ENCODE measurements at places on chromosomes 6 and 20.

DNA sequence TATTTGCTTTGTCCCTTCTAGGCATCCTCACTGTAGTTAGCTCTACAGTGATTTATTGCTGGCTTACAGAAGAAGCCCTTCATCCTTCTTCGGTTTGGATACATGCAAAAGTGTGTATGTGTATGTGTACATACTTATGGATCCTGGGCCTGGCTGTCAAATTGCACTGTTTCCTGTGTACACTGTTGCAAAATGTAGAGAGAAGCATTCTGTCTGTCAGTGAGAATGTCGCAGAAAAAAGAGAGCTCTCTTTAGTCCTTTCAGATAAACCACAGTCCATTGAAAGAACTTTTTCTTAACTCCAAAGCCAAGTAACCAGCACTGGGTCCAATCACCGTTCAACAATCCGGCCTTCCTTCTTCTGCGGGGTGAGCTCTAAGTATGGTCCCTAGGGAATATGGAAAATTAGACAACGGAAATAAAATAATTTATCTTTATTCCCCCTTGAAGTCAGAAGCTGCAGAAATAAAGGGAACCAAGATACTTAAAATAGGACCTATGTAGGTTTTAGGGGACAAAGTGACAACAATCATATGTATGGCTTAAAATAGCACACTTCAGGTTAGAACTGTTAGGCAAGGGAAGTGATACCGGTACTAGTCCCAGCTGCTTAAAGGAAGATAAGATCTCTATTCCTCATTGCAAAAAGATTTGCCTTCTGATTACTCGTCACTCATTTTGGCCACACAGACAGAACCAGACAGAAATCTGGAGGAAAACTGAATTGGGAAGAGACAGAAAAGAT is 107.0 kb downstream of the CD83 start:
- DNase-seq, result no peak

GRCh38 chr20:52104546-52105441 is 86.8 kb downstream of the ZFP64 start:
- no peak for DNase-seq

DNA sequence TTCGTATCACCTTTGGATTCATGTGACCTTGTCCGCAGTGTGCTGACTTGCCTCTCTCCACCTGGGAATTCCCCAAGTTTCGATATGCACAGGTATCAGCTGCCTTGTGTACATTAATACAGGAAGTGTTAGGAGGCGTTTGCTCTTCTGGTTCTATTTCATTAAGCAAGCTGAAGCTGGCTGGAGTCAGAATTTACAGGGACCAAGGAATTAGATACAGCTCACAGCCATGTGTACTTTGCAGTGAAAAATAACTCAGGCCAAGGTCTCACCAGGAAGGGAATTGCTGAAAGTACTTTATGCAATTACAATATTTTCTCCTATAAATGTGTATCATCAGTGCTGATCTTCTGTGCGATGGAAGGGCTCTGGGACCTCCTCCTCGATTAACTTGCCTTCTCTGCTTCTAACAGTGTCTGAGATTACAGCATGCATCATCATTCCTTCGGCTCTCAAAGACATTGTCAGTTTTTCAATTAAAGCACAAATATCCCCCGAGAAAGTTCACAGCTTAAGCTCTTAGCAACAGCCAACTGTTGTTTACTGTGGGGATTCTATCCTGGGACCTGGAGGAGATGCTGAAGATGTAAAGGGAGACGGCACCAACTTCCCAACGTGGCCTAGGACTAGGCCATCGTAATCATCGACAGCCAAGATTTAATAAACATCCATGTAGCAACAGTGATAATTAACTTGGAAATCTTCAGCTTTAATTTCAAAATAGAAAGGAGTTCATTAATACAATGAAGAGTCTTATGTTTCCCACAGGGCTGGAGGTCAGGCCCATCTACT is 13.8 kb upstream of the TIAM2 start:
- DNase-seq, result no peak

DNA sequence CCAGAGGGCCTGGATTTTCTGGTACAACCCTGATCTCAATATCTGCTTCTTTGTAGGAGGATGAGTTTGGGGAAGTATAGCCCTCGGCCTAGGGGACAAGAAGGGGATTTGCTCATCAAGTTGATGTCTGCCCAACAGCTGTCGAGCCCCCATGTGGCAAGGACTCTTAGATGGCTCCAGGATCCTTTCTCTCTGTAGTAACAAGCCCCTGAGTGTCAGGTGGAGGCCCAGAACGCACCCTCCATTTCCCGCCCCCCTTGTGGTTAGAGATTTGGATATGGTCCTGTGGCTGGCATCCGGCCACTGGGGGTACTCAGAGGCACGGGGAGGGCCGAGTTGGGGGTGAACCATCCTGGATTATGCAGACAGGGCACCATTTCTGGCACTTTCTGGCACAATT is 50.1 kb downstream of the CTCFL start:
- no peak for DNase-seq

DNA sequence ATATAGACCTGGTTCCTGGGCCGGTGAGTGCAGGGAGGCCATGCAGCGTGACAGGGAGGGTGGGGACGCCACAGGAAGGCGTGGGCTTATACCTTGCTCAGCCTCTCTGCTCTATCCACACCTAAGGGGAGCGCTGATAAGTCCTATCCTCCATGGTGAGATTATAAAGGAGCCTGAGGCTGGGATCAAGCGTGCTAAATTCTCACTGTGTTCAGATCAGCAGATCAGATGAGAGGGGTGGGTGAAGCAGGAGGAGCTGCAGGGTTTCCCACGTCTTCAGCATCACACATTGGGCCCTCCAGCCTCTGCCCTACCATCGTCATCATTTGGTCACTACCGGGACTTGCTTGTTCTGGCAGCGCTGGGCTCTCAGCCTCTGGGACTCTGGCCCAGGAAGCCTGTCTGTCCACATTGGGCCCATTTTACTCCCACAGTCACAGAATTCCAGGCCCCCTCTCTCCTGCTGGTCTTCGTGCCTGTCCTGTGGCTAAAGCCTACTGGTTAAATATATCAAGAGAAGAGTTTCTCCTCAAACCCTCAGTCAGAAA is 29.1 kb upstream of the PDE10A start:
- DNase-seq, result no peak

- no peak for DNase-seq
These were observed 42.7 kb upstream of the GCNT2 start for GRCh38 chr6:10478187-10479040.

DNA sequence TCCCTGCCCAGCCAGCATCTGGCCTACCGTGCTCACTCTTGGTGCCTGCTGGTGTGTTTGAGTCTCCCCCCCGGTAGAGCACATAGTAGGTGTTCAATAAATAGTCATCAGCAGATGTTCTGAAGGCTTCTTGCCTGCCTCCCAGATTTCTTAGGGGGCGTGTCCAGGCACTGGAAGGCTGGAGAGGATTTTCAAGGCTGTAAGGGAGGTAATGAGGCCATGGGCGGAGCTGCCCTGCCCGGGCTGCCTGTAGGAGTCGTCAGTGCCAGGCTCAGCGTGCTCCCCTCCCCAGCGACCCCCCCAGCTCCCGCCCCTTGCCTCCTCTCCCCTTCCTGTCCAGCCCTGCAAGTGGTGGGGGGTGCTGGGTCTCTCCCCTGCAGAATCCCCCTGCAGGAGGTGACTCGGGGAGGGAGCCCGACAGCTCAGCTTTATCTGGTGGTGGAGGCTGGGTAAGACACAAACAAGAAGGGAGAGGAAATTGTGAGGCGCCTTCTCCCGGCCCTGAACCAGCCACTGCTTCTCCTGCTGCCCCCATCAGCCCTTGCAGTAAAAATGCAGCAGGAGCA is 55.9 kb downstream of the BCAS4 start:
- no peak for DNase-seq

- DNase-seq, result no peak
These were observed 43.1 kb downstream of the UST start for GRCh38 chr6:148789948-148790347.

DNA sequence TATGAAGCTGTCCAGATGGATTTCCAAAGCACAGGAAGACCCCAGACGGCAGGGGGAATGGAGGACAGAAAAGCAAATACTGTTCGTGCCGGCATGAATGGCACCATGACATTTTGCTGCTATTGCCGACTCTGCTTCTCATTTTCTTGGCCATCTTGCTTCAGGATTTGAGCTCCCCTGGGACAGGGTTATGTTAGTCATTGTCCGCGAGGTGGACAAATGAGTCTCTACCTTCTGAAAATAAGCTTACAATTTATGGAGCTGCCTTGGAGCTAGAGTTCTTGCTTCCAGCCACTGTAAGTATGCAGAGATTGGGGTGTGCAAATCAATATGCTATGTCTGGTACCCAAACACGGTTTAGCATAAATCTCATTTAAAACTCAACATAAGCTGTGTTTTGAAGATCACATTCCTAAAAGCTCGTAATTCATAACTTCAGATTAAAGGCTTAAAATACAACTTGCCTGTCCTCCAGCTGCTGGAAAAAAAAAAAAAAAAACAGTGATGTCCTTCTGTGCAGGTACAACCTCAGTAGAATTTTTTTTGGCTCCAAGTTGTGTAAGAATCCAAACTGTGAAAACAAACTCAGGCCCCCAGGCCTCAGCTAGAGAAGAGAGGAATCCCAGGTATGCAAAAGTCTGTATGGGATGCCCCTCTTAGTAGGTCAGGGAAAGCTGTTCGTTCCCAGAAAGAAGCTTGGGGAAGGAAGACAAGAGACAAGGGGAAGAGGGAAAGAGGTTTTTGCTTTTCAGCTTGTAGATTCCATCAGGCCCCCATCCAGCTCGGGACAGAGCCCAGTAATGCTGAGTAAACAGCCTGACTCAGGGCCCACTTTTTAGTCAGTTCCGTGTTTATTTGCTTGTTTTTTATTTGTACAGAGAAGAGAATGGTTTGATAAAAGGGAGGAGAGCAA is 184.2 kb upstream of the FOXA2 start:
- DNase-seq, result no peak

DNA sequence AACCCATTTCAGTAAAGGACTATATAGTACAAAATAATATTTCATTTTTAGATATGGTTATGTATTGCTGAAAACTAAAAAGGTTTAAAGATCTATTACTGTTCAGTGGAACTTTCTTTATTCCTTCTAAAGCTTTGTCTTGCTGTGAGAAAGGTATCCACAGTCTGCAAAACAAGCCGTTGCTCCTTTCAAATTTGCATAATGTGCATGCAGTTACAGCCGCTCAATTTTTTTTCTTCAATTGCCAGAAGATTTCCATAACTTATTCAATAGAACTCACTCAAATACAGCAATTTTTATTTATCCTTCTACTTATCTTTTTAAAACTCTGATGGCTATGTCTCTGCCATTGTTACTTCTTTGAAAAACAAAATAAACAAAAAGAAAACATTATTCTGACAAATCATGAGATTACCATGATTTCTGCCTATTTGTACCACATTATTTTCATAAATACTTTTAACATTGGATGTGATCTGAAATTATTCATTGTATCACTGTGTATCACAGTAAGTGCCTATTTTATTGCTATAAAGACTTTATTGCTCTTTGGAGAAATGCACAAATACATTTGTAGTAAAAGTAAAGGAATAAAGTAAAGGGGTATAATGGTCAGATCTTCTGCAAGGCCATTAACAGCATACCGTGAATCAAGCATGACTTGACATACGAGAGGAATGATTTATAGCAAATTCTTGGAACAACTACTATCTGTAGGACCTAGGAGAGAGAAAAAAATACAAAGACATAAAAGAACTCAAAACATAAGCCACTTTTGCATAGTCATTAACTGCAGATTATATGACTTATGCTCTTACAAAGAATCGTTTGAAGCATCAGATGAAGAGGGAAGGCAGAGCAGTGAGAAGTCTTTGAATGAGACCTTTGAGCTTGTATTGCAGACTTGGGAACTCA is 29.6 kb upstream of the HBS1L start:
- no peak for DNase-seq

DNA sequence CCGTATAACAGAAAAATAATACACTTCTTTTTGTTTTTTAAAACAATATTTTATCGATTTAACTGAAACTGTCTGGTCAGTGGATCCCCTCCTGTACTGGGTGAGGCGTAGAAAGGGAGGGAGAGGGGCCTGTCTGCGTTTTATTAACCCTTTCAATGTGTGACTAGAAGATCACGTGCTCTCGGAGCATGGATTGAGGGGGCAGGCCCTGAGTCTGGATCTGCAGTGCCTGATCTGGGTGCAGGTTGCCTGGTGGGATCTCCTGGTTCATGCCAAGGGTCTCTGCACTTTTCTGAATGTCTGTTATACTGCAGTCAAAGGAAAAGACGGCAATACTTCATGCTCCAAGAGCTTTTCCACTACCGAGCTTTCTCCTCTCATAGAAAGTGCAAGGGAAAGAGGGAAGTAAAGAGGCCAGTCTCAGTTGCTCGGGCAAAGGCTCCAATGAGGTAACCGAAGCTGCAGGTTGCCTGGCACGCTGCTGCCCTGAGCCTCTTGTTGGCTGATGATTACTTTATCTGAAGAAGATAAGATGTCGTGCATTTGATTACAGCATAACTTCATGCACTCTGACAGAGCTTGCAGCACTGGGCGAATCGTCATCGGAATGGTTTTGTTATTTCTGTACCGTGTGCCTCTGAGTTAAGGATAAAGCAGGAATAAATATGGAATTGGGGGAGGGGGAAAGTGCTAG is 167.5 kb upstream of the PMEPA1 start:
- DNase-seq, result no peak

GRCh38 chr20:24819331-24819965 is 129.6 kb upstream of the CST7 start:
- DNase-seq, result no peak

- DNase-seq, result peak; percentile 21
These were observed 86.7 kb upstream of the BACH2 start for GRCh38 chr6:90383196-90383822.

GRCh38 chr20:48826069-48826468 is 1.7 kb downstream of the PREX1 start:
- no peak for DNase-seq

- no peak for DNase-seq
These were observed 133.0 kb downstream of the FARS2 start for GRCh38 chr6:5394280-5394679.

DNA sequence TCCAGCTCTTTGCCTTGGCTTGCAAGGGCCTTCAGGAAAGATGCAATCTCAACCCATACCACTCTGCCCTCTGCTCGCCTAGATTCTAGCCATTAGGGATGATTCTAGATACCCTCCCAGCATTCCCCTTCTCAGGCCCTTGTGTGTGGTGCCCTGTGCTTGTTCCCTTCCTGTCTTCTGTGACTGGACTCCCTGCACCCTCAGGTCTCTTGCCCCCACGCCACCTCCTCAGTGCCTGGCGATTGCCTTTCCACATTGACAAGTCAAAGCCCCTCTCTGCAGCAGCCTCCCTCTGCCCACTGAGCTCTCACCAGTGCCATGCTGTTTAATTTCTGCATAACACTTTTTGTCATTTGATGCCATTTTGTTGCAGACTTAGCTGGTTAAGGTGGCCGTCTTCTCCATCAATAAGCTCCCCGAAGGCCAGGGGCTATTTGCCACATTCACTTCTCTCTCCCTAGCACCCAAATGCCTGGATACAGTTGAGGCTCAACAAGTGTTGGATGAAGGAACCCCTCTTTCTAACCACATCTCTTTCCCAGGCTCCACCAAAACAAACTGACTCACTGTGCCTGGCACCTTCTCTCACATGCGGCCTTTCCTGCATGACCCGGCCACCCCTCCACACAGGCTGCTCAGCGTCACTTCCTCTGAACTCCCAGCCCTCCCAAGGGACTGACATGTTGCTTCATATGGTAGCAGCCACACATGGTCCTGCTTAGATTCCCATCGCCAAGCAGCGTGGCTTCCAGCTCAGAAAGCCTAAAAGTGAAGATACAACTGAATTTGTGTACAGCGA is 4.6 kb upstream of the TXNDC5 start:
- DNase-seq, result peak; percentile 52

- DNase-seq, result no peak
These were observed 64.8 kb upstream of the NRSN1 start for GRCh38 chr6:24060982-24061754.
